ENCODE measurements at places on chromosomes 7 and 10.
A peak's percentile ranks its signal among the peaks of the same experiment; 100 is the strongest.

DNA sequence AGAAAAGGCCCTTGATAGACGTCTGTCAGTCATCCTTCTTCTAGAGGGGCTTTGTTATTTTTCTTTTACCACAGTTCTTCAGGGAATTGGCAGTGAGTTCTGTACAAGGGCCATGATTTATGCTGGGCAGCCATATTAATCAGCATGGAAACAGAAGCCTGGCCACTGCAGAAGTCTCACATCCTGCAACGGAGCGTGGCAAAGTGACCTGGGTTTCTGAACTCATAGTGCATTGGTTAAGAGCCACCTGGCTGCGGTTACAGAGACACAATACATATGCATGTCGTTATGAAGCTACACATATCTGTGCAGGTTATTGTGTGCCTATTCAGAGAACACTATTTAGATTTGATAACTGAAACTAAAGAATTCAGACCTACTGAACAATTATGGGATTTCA is 419.4 kb upstream of the CELF2 start:
- no peak for DNase-seq

GRCh38 chr10:32174349-32174893 is 118.2 kb upstream of the KIF5B start:
- no peak for DNase-seq

GRCh38 chr7:2172311-2173188 is 60.2 kb downstream of the MAD1L1 start:
- no peak for DNase-seq

GRCh38 chr10:99630433-99630832 is 10.2 kb upstream of the SLC25A28 start:
- DNase-seq, result peak; percentile 25

DNA sequence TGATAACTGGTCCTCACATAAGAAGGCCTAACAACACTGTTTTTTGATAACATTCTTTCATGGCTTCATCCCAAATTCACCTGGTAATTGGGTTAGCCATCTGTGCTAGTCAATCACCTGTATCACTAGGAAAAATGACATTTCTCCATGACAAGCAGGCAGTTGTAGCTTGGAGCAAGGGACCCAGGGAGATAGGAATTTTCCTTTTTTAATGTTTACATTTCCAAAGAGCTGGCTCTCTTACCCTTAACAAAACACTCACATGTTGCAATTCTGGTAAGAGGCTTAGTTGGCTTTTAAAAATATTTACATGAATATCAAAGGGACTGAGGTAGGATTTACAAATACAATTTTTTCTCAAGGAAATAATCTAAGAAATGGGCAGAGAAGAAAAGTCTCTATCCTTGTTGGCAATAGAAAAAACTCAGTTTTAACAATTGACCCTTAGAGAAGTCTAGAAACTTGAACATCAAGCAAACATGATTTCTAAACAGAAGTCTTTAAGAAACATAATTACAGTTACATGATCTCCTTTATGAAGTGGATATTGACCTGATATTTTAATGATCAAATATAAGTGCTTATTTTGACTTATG is 16.1 kb upstream of the AKR1C1 start:
- no peak for DNase-seq

DNA sequence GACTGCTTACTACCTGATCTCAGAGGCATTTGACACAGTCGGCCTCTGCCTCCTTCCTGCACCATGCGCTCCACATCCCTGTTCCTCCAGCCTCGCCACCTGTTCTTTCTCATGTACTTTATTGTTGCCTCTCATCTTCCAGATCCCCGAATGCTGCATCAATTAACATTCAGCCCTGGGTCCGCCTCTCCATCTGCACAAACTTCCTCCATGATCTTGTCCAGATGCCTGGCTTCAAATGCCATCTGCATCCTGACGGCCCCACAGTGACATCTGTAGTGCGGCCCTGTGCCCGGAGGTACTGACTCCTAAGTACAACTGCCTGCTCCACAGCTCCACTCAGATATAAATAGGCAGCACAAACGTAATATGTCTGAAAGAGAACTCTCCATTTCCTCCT is 51.2 kb upstream of the STK17A start:
- no peak for DNase-seq

GRCh38 chr7:149772956-149773434 is 393 bp downstream of the ZNF467 start:
- DNase-seq, result peak; percentile 37

GRCh38 chr7:136122026-136122425 is 144.9 kb upstream of the MTPN start:
- no peak for DNase-seq

- no peak for DNase-seq
These were observed 342.6 kb upstream of the ZMIZ1 start for GRCh38 chr10:78726171-78726570.

DNA sequence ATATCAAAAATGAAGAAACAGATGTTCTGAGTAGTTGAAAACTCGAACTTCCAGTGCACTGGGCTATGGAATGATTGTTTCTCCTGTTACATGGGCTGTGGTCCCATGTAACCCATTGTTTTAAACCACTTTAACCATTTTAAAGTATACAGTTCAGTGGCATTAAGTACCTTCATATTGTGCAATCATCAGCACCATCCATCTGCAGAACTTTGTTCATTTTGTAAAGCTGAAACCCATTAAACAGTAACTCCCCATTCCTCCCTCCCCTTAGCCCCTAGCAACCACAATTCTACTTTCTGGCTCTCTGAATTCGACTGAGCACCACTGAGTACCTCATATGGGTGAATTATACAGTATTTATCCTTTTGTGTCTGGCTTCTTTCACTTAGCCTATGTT is 217.4 kb downstream of the LRMDA start:
- DNase-seq, result no peak

GRCh38 chr7:159097661-159098423 is 46.8 kb downstream of the VIPR2 start:
- DNase-seq, result no peak

DNA sequence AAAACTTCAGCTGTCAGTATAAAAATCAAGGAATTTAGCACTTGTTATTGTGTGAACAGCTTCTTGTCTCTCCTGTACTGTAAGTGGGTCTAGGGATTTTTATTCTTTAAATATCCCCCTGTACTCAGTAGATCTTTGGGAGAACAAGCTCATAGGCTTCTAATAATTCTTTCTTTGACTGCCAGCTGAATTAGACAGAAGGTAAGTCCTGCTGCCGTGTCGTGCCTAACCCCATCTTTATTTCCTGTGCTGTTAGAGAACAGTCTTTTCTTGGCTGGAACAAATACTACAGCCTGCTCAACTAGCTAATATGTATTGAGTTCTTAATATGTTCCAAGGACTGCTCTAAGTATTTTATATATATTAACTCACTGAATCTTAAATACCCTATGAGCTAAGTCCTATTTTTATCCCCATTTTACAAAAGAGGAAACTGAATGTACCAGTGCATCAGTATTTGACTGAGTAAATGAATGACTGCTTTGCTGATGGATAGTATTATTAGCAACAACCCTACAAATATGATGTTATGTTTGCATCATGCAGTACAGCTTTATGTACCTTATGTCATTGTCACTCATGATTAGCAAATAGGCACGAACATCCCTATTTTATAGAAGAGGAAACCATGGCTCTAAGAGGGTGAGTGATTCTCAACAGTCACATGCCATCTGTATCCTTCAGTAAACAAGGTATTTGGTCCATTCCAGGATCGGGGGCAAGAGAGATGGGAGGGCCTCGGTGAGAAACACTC is 5.5 kb upstream of the DUSP5 start:
- no peak for DNase-seq

GRCh38 chr7:129665013-129665401 is 53.5 kb downstream of the NRF1 start:
- DNase-seq, result no peak

GRCh38 chr10:89074120-89074519 is 83.5 kb downstream of the FAS start:
- DNase-seq, result no peak

GRCh38 chr10:125190414-125190813 is 30.1 kb upstream of the CTBP2 start:
- no peak for DNase-seq

DNA sequence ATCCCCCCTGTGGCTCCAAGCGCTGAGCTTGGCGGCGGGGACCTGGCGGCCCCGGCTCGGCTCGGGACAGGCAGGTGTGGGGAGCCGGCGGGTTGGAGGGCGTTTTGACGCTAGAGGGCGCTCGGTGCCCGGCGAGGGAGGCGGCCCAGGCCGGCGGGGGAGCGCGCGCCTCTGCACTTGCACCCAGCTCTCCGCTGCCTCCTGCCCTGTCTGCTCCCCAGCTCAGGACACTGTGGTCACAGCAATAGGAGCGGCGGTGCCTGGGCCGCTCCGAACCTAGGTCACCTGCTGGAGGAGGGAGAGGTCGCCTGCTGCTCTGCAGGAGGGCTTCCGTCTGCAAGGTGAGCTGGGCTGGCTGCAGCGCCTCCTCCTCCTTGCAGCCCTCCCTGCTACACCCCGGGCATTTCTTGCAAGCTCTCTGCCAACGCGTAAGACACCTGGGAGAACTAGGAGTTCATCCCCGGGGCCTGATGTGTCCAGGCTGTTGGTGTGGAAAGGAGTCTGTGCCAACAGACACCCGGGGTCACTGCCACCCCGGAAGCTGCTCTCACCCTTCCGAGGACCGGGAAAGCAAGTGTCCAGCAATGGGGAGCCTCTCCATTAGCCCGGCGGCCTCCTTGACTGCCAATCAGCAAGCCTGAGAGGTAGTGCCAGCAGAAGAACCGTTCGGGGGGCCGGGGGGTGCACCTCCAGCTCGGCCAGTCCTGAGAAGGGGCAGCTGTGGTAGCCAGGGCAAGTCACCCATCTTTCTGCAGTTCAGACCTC is 620.4 kb downstream of the GALNT17 start:
- peak; percentile 10 for DNase-seq

- no peak for DNase-seq
These were observed 100.8 kb downstream of the SGMS1 start for GRCh38 chr10:50522908-50523307.

DNA sequence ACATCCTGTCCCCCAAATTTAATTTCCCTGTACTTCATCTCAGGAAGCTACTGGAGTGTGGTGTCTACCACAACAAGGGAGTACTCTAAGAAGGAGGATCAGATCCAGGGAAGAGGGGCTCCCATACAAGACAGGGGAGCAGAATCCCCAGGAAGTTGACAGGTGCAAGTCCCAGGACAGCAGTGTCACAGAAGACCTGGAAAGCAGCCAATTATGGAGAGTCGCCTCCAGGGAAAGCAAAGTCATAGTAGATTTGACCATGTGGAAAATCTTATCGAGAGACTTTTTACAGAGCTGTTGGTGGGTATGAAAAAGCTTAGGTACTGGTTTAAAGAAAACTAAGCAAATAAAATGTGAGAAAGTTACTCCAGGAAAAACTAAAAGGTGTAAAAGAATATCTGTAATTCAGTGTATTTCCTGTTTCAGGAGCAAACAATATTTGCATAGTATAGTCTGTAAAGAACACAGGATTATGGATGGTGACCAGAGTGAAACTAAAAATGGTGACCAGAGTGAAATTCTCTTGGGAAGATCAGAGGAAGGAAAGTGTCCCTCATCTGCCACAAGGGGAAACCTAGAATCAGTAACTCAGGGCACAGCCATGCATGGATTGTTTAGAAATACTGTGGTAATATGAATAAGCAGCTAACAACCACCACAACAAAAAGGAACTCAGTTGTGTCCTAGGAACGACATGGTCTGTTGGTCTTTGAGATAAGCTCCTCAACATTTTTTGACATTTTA is 44.5 kb downstream of the LANCL2 start:
- no peak for DNase-seq

DNA sequence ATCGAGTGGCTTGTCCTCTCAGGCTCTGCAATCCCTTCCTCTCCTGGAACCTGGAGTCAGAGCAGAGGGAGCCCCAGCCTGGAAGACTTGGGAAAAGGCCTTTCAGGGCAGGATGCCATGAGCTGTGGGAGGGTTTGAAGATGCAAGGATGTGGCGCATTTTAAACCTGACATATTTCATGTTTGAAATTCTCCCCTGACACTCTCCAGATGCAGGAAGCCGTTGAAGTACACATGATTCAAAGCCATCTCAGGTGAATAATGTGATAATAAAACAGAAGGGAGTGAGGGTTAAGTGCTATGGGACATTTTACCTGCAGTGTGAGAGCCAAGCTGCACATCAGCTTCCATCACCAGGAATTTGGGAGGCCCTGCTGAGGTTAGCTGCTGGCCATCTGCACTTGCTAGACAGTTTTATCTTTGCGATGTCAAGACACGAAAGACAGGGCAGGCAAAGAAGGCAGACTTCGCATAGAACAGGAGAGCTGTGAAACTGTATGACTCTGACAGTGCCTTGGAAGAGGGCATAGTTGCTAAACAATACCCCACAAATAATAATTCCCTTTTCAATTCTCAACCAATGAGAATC is 159.1 kb upstream of the GDF10 start:
- no peak for DNase-seq

DNA sequence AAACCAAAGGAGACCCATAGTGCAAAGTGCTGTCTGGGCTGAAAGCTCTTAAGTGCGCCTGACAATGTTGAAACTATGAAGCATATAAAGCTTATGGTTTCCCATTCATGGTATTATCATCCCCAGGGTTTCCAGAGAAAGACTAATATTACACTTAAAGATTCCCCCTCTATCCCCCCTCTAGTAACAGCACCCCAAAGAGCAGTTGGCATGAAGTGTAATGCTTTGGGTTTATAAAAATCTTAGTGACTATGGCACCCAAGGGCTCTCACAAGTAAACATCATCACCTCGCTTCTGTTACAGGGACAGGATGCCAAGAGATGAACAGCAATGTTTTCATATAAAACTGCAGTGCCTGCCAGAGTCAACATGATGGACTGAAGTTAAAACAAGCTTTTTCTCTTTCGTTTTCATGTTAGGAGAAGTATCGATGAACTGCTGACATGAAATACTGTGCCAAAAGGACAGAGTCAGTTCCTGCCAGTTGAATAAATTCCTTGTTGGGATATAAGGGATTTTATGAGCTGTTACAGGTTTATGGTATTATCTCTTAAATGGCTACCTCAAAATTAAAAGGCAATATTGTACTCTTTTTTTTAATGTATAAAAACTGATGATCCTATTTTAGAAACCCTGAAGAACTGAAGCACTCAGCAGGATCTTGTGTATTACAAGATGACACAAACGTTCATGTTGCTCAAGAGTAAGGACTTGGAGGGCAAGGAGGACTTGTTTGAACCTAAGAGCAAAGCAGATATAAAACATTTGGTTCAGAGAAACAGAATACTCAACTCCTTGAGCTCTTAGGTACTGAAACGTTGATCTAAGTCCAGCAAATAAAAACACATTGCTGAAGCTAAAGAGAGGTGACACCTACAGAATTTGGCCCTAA is 203.7 kb upstream of the IMMP2L start:
- no peak for DNase-seq

GRCh38 chr7:28406192-28406591 is 6.1 kb upstream of the CREB5 start:
- no peak for DNase-seq

DNA sequence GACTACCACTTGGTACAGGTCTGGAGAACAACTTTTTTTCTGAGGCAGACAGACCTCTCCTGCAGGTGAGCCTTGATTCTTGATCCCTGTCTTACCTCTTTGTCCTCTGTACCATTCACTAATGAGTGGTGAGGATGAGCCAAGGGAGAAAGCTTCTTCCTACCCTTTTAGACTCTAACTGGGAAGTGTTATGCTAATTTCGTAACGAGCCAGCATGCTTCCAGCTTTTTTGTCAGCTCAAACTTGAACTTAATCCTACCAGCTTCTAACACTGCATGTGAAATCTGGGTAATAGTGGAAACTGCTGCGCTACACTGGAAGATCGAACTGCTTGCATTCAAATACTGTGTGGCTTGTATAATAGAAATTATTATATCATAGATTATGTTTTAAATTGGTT is 87.0 kb downstream of the NEUROD6 start:
- DNase-seq, result no peak

GRCh38 chr7:54111814-54112511 is 430.2 kb upstream of the VSTM2A start:
- DNase-seq, result no peak

Measured in CD4-positive, alpha-beta T cell treated with Interleukin-10 for 1 hour (primary cell).